T-helper 9 cell (primary cell): ENCODE measurements at places on chromosomes 3 and 15.

- DNase-seq = no peak
Measured at GRCh38 chr15:74669627-74670026, 26.2 kb downstream of the EDC3 start.

- no peak for DNase-seq
Measured at GRCh38 chr3:69113536-69113935, 8.9 kb downstream of the LMOD3 start.

- no peak for DNase-seq
Measured at GRCh38 chr3:194058189-194058571, 77.8 kb upstream of the HES1 start.

DNA sequence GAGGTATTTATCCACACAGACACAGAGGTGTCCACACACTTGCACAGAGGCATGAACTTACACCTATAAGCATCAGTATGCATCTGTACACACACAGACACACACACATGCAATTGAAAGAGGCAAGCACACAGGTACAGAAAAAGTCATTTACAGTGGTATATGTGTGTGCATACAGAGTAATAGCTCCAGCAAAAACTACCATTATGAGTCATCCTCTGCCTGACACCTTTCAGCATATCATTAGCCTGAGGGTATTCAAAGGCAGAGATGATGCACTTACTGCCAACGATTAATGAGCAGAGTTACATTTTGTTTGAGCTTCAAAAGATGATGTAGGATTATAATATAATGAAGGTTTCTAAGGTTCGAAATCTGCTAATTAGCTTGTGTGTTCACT lies 100.3 kb upstream of the TPRG1 start:
- no peak for DNase-seq

GRCh38 chr3:67192466-67192865 lies 194.4 kb downstream of the KBTBD8 start:
- no peak for DNase-seq

DNA sequence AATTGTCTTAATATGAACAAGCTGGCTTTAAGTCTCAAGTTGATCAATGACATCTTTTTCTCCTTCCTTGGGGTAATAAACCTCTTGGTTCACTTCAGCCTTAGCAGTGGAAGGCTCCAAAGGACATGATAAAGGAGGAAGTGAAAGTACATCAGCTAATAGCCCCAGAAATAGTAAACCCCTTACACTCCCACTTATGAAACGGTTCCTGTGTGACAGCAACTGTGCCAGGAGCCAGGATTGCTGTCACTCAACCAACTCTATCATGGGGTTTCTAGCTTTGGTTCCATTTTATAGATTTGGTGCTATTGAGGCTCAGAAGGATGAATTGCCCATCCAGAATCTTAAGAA lies 216.7 kb downstream of the ABHD5 start:
- no peak for DNase-seq

DNA sequence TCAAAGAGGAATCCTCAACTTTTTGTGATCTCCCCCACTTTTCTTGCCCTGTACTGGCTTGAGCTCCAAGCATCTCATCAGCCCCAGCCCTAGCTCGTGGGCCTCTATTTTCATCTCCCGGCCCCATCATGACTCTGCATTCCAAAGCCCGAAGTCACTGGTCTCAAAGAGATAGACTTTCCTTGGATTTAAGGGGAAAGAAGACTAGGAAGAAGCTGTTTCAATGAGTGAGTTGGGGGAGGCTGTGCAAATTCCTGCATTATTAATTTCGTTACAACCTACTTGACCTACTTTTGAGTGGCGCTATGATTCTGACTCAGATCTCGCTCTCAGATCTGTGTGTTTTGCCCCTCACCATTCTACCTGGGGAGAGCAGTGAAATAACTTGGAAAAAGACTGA lies 266.6 kb upstream of the TBL1XR1 start:
- no peak for DNase-seq

GRCh38 chr3:13345772-13346171 lies 74.3 kb downstream of the NUP210 start:
- no peak for DNase-seq

GRCh38 chr15:74776821-74777768 lies 4.8 kb upstream of the CSK start:
- DNase-seq = peak; percentile 49

- no peak for DNase-seq
Measured at GRCh38 chr3:192818126-192818525, 90.8 kb upstream of the FGF12 start.

DNA sequence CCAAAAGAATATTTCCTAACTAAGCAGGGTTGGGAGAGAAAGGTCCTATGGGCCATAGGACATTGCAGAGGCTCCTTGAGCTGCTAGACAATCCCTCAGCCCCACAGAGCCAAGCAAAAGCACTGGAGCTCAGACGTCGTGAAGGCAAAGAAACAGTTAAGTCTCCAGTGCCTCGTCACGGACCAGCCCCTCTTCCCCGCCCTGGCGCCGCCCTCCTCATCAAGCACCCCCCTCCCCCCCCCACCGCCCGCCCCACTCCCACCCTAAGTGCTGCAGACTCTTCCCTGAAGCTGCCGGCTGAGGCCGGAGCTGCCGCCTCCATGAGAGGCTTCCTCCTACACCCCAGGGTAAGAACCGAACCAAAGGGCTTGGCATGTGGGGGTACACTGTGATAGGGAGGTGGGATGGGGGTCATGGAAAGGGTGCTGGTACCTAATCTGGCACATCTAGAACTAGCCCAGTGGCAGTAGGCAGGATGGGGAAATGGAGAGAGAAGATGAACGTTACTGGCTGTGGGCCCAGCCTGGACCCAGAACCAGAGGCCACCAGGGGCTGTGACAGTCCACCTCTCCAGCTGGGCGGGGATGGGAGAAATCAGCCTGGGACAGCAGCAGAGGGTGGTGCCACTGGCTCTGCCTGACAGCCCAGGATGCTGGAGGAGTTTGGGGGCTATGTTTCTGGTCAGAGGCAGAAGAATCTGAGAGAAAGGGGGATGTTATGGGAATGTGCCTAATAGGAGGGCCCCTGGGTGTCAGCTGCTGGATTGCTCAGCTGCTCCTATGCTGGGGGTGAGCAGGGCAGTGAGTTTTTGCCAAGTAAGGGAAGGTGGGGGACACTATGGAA lies at the start of gene MAP1A:
Gene MAP1A, plus strand, starts transcription at position 255 of the 843 bp plus-strand sequence. CDS start 3,866 bp downstream, outside the sequence.
- no peak for DNase-seq

- DNase-seq = no peak
Measured at GRCh38 chr3:184489268-184489841, 72.2 kb upstream of the EPHB3 start.

GRCh38 chr3:31589228-31589627 lies 56.5 kb downstream of the STT3B start:
- no peak for DNase-seq

DNA sequence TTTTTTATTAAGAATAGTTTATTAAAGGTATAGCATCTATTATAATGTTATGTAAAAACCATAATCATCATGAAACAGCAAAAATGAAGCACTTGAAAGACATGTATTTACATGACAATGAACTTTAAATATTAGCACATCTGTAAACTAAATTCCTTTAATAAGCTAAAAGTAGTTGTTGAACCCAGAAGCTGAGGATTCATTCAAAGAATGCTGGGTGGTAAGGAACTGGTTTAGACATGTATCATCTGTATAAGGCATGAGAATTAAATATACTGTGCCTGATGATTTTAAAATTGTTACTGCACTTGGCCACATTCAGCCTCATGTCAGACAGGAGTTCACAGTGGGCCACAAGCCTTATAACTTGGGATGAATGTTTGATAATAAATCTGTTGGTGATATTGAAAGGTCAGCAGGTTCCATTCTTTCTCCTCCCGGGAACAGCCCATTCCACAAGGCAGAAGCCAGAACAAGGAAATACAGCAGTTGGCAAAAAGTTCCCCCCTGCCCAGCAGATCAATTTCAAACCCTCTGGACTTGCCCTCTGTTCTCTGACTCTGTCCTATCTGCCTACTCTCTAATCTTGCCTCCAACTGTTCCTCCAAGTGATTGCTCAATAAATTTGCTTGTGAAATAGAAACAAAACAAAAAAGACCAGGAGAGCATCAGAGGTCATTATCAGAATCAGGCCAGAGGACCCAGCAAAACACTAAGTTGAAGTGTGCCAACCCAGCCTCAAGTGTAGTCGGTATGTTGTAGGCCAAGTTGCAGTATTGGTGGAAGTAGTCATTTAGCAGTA lies 49.8 kb upstream of the TEX264 start:
- no peak for DNase-seq

- no peak for DNase-seq
Measured at GRCh38 chr3:73529308-73530021, 95.3 kb downstream of the PDZRN3 start.

DNA sequence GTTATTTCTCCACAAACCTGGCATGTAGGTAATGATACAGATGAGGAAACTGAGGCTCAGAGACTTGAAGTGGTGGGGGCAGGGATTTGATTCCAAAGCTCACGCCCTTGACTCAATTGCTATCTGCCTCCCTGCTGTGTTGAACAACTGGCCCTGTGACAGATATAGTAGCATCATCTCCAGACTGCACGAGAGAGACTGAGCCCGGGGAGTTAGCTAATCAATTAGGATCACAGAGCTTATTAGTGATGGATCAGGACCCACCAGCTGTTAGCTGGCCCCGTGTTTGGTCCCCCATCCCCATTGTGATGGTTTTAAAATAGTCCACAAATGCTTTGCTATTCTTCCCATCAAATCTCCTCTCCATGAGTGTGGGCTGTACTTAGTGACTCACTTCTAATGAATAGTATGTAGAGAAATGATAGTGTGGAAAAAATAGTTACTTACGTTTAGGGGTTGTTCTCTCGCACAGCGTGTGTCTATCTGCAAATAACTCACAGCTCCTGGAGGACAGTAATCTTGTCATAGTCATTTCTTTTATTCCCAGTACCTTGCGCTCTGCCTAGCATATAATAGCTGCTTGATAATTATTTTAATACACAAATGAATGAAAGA lies 74.4 kb upstream of the KLF13 start:
- no peak for DNase-seq
